ENCODE measurements at places on chromosomes 1 and 21.

- no peak for DNase-seq
Observed at GRCh38 chr1:27621051-27621920, 13.7 kb downstream of the FGR start.

- DNase-seq = no peak
Observed at GRCh38 chr21:33080776-33081175, 10.8 kb downstream of the OLIG1 start.

GRCh38 chr21:42640486-42640885, 12.9 kb upstream of the PDE9A start:
- no peak for DNase-seq

DNA sequence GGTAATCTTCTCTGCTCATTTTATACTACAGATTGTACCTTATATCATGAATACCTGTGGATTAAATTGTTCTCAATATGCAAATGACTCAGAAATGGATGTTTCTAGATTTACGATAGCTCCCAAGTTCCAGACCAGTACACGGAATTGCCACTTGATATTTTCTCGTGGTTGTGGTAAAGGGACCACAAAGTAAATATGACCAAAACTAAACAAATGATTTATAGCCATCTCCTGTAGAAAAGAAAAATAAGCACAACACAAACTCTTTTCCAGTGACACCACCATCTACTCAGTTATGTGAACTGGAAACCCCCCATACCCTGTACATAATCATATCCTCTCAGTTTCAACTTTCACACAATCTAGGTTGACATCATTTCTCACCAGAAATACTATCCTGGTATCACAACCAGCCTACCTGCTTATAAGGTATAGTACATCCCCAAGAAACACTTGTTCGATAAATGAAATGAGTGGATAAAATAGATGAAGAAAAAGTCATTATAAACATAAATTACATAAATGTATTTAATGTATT, 172.3 kb downstream of the ADGRL4 start:
- DNase-seq = no peak

- DNase-seq = no peak
Observed at GRCh38 chr1:216881695-216882094, 158.5 kb upstream of the ESRRG start.

GRCh38 chr21:36893581-36893980, 72.9 kb downstream of the HLCS start:
- DNase-seq = no peak

GRCh38 chr1:229105109-229105508, 165.8 kb upstream of the RAB4A start:
- DNase-seq = no peak

DNA sequence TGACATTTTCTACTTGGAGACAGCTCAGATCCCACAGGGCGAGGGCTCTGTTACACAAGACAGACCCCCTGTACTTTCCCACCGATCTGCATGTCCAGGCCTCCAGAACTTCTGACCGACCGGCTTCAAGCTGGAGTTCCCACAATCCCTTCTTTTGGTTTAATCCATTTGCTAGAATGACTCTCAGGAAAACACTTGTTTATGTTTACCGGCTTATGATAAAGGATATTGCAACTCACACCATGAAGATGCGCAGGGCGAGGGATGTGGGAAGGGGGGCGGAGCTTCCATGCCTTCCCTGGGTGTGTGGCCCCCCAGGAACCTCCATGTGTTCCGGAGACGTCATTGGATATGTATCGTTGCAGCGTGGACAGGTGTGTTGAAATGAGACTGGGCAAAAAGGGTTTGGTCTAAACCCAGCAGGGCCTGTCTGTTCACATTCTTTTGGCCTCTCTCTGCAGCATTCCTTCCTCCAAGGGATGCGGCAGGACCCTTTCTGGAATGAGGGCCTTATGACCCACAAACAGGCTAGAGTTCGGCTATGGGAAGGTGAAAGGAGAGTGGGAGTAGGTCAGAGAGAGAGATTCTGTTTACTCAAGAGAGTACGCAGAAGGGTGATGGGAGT, 7.5 kb upstream of the IGSF5 start:
- no peak for DNase-seq

- no peak for DNase-seq
Observed at GRCh38 chr21:33870768-33871167, 44.8 kb downstream of the ATP5PO start.

GRCh38 chr1:181548497-181548896, 65.2 kb downstream of the CACNA1E start:
- DNase-seq = no peak

DNA sequence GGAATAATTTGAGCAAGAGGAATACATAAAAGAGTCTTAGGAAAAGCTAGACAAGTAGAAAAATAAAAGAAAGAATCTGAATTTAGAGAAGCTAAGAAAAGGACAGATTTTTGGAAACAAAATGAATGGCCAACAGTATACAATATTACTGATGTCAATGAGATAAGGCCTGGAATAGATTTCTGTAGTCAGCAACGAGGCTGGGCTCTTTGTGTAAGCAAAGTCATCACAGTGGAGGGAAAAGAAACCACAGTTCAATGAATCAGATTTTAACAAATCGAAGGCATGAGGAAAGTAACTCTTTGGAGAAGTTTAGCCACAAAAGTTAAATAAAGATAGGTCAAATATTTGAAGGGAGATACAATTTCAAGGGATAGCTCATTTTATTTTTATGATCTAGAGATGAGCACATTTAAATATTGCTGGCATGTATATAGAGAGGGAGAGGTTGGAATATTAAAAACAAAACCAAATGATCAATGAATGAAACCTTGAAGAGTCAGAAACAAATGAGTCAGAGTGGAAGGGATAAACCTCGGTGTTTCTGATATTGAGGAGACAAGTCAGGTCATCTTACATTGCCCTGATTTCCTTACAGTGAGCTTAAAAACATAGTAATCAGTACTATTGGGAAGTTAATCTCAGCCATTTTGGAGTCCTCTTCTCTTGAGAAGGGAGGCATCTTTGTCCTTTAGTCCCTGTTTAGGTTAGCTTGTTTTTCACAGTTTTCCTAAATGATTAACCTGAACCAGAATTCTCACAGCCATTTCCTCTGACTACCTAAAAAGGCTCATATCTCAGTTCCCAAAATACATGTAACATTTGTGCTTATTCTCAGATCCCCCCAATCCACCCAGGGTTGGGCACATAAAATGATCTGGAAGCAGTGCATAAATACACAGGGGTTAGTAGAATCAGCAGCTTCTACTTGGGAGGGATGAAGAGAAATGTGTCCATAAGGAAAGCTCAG, 620.0 kb upstream of the B3GALT2 start:
- no peak for DNase-seq

- DNase-seq = no peak
Observed at GRCh38 chr1:147567594-147568381, 26.5 kb downstream of the BCL9 start.

DNA sequence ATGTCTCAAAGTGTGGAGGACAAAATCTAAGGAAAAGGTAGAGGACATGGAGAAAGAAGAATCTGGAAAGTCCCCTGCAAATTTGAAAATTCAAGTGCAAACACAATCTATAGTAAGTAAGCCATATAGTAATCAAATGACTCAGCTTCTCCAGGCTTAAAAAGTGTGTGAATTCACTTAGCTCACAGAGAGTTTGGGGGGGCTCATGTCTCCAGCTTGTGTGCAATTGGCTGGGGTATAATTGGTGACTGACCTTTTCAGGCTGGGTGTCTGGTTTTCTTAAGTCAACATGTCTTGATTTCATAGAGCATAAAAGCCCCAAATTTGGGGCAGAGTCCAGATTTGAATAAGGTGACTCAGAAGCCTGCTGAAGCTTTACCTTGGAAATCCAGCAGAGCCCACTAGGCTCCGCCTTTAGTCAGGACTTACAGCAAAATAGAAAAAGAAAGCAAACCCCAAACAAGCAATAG, 8.6 kb downstream of the CLDN14 start:
- no peak for DNase-seq

- no peak for DNase-seq
Observed at GRCh38 chr1:19432943-19433718, 52.2 kb downstream of the CAPZB start.

GRCh38 chr21:25584833-25585676, 22.2 kb downstream of the MRPL39 start:
- DNase-seq = no peak

GRCh38 chr21:37266515-37267221, 466 bp downstream of the VPS26C start:
- no peak for DNase-seq

GRCh38 chr1:84089867-84090266, 54.2 kb upstream of the PRKACB start:
- no peak for DNase-seq

DNA sequence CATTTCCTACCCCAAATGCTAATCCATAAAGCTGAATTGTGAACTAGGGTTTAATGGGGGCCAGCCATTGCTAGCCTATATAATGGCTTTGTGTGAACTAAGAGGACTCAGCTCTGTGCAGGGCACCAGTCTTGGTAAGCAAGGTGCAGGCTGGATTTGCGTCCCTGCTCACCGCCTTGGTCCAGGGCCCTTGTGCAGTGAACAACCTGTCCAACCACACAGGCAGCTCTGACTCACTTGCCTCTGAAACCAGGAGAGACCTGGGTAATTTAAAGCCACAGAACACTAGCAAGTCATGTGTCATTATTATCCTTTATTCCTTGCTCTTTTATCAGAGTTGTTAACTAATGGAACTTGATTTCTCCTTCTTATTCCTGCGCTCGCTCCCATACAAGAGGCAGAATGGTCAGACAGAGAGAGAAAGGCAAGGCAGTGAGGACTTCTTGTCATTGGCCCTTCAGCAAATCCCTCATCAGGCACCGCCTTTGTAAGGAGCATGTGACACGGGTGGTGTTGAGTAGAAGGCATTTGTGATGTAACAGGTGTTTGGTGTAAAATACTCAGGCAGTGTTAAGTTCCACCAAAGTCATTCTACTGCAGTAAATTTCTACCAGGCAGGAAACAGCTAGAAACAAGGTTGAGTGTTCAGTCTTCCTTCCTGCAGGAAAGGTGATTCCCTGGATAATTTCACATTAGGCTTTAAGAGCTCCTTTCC, 67.3 kb upstream of the OLIG2 start:
- DNase-seq = no peak

GRCh38 chr1:175514387-175514953, 228.9 kb downstream of the TNR start:
- DNase-seq = no peak

DNA sequence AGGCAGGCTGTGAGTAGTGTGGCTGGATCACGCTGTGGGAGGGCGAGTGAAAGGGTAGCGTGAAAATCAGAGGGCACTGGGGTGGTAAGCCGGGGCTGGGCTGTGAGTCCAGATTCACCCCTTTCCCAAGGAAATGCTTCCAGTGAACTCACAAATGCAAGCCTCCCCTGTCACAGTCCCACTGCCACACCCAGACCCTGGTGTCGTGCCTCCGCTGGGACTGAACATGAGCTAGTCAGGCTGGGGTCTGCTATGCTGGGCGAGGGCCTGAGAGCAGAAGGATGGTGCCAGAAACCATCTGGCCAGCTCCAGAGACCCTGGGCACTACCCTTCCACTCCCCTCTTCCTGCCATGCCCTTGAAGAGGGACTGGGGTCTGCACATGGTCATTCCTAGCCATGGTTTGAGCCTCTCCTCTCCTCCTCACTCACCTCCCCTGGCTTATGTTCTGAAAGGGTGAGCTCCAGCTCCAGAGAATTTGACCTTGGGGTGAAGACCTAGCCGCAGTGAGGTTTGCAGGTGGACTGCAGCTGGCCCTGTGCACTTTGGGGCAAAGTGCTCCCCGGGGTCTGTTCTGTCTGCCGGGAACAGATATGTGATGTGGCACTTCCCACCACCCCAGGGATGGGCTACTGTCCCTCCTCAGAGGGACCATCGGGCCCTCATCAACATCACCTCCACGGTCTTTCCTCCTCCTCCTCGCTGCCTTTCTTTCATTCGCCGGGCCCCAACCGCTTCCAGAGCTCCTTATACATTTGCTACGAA, 365.6 kb downstream of the RPS6KC1 start:
- DNase-seq = no peak

GRCh38 chr1:14887764-14888350, 265.7 kb upstream of the TMEM51 start:
- no peak for DNase-seq

DNA sequence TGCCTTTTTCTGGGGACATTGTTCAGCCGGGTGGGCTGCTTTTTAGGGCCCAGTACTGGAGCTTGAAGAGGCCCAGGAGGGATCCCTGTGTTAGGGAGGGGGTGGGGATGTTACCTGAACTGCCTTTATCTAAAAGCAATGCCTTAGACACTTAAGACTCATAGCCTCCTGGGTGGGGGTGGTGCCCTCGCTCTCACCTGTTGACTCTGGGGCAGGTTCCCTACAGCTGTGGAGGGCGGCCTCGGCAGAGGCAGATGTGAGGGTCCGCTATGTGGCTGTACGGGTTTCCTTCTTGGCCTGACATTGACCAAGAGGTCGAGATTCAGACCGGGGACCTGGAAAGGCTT, 716 bp downstream of the INAVA start:
- DNase-seq = no peak

DNA sequence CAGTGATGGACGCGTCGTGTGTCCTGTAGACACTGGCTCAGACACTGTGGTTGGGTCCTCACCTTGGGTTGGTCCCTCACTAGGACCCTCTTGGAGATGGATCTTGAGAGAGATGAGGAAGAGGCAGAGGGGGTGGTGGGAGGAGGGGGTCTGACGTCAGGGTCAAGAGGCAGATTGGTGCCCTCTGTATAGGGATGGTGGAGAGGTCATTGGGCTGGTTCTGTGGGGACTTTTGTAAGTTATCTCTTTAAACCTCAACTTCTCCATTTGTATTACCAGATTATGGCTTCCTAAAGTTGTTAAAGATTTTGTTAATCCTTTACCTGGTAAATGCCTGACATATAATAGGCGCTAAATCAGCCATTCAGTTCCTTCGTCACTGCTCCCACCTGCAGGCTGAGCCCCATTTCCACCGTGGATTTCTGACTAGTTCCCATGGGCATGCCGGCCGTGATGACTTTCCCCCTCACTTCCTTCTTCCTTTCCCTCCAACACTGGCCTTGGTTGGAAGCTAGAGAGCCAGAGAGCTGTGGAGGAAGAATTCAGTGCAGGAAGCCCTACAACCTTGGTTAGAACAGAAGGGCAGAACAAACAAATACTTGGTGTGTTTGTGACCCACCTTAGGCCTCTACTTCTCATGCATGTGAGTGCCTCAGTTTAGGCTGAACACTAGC, 8.6 kb downstream of the H6PD start:
- no peak for DNase-seq

GRCh38 chr1:226956942-226957713, 17.0 kb downstream of the COQ8A start:
- DNase-seq = no peak

DNA sequence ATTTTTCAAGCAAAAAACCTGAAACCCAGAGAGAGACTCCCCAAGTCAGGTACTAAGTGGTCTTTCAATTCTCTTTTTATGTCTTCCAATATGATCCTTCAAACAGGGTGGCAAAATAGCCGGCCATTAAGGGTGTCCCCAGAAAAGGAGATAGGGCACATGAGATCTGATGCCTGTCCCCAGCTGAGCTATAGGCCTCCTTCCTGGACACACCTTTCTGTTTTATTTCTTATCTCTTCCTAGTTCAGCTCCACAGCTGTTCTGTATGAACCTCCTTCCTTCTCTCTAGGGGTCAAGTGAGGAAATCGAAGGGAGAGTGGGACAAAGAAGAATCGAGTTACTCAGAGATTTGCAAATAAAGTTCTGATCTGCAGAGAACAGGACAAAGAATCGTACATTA, 112.4 kb upstream of the ATP1A1 start:
- DNase-seq = no peak

All from forelimb muscle (tissue), 1 donor.